CD14-positive monocyte (primary cell): ENCODE measurements at places on chromosomes 7 and 10. TPM values are rescaled to one million over a fixed set of nuclear protein-coding genes. Genes with fewer than 3 reads are reported as not detected.

DNA sequence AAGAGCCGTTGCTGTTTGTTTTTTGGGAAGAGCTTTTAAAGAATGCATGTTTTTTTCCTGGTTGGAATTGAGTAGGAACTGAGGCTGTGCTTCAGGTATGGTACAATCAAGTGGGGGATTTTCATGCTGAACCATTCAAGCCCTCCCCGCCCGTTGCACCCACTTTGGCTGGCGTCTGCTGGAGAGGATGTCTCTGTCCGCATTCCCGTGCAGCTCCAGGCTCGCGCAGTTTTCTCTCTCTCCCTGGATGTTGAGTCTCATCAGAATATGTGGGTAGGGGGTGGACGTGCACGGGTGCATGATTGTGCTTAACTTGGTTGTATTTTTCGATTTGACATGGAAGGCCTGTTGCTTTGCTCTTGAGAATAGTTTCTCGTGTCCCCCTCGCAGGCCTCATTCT lies 31.6 kb downstream of the PFKFB3 start:
- H3K4me3 ChIP-seq, result no peak overlapping the region
- peaks cover 52% of the 10 kb centered on the region for H3K36me3 ChIP-seq
- no peak overlapping the region for H3K27ac ChIP-seq
- H3K4me1 ChIP-seq, result peaks cover 7% of the 10 kb centered on the region

DNA sequence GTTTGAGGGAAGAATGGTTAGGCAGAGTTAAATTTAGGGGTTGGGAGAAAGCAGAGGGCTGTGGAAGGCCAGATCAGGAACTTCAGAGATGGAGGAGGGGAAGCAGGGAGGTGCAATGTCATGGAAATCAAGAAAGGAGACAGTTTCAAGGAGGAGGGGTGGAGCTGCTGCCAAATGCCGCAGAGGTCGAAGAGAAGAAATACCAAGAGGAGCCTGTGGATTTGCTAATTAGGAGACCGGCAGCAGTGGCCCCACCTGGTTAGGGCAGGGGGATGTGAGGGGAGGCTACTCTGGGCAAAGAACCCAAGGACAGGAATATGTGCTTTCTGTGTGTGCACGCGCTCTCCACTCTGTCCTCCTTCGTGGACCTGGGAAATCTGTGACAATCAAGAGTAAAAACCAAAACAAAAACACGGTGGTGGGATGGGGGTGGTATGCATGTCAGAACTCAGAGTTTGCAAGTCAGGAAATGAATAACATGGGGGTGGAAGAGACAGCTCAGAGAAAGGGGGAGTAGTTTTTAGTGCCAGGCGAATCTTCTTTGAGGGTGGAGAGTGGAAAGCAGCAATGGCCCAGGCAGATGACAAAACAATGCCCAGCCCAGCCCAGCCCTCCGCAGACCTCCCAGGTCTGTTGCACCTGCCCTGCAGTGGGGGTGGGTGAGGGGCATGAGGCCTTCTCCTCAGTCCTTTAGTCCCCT lies 102.9 kb upstream of the PAX2 start:
- peaks cover 49% of the 10 kb centered on the region for H3K27me3 ChIP-seq
- no peaks in the 10 kb centered on the region for H3K4me1 ChIP-seq
- no peak overlapping the region for H3K4me3 ChIP-seq
- no peak for DNase-seq
- no peaks in the 10 kb centered on the region for H3K36me3 ChIP-seq
- H3K27ac ChIP-seq, result no peak overlapping the region

GRCh38 chr7:30973292-30973691 lies 9.5 kb downstream of the GHRHR start:
- no peaks in the 10 kb centered on the region for H3K4me1 ChIP-seq
- H3K27ac ChIP-seq, result no peak overlapping the region
- H3K4me3 ChIP-seq, result no peak overlapping the region
- DNase-seq, result no peak
- H3K36me3 ChIP-seq, result no peaks in the 10 kb centered on the region

DNA sequence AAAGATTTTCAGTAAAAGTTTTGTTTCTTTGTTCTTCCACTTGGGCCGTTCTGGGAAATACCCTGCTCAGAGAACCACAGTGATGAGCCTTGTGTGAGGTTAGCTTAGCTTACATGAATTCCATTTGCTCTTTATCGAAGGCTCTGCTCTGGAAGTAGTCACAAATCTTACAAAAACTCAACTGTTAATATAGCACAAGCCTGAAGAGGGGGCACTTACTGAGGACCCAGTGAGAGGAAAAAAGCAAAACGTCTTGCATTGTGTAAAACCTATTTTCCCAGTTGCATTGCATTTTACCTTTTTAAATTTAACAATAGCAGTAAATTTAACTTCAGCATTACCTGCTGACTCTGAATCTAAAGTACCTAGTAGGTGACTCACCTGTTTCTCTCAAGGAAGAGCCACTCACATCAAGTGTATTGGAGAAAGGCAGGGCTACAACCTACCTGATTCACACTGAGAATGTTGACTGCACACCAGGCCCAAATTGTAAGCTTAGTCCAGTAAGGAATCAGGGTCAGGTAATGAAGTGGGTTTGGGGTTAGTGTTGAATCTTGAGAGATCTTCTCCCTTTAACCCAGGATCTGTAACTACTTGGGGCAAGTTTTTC lies 42.3 kb downstream of the PPP1R17 start:
- H3K4me3 ChIP-seq, result no peak overlapping the region
- no peak for DNase-seq
- no peaks in the 10 kb centered on the region for H3K36me3 ChIP-seq
- H3K27me3 ChIP-seq, result no peaks in the 10 kb centered on the region

- DNase-seq, result no peak
- H3K4me3 ChIP-seq, result no peak overlapping the region
- H3K4me1 ChIP-seq, result no peaks in the 10 kb centered on the region
- no peaks in the 10 kb centered on the region for H3K27me3 ChIP-seq
Measured at GRCh38 chr10:8004469-8005000, 50.0 kb upstream of the GATA3 start.

DNA sequence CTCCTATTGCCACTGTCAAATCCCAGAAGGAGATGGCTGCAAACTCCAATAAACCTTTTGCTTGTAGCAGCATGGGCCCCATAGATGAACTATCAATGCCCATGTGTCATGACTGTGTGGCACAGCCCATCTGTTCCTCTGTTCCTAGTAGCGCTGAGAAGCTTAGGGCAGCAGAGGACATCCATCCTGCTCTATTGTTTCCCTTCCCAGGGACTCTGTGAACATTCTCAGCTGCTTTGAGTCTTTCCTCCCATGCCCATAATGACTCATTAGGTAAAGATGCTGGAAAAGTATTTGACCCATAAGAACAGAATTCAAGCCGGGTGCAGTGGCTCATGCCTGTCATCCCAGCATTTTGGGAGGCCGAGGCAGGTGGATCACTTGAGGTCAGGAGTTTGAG lies 28.3 kb downstream of the STMP1 start:
- H3K27ac ChIP-seq, result no peak overlapping the region
- H3K4me3 ChIP-seq, result no peak overlapping the region
- no peaks in the 10 kb centered on the region for H3K4me1 ChIP-seq
- no peaks in the 10 kb centered on the region for H3K36me3 ChIP-seq
- H3K27me3 ChIP-seq, result no peaks in the 10 kb centered on the region

GRCh38 chr10:3407208-3407607 lies 234.6 kb upstream of the PITRM1 start:
- no peak overlapping the region for H3K27ac ChIP-seq
- no peaks in the 10 kb centered on the region for H3K36me3 ChIP-seq

The LDB3 gene
- not detected for polyA plus RNA-seq

The BLNK gene
- polyA plus RNA-seq, result 1.4 TPM
